ENCODE measurements at places on chromosomes 11 and 22.

DNA sequence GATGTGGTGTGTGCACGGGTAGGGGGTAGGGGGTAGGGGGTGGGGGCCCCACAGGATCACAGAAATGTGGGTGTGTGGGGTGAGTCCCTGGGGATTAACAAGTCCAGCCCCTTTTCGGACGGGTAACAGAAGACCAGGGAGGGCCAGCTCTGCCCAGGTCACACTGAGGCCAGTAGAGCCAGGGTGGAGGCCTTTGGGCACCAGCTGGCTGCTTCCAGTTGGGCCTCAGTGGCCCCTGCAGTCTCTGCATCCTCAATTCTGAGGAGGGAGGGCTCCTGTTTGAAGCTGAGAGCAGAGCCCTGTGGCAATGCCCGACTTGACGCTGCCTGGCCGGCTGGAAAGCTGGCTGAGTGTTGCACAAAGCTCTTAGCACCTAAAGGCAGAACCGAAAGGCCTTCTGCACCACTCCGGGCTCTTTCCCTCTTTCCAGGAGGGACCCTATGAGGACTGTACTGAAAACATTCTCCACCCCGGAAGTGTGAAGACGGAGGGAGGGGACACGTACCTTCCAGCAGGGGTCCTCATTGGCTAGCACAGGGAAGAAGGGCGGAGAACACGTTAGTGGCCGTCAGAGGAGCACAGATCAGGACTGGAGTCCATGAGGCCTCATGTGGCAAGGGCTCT is 120.4 kb downstream of the PHF21B start:
- DNase-seq, result no peak

- no peak for DNase-seq
Measured at GRCh38 chr11:19499026-19499669, 213.5 kb upstream of the NAV2 start.

DNA sequence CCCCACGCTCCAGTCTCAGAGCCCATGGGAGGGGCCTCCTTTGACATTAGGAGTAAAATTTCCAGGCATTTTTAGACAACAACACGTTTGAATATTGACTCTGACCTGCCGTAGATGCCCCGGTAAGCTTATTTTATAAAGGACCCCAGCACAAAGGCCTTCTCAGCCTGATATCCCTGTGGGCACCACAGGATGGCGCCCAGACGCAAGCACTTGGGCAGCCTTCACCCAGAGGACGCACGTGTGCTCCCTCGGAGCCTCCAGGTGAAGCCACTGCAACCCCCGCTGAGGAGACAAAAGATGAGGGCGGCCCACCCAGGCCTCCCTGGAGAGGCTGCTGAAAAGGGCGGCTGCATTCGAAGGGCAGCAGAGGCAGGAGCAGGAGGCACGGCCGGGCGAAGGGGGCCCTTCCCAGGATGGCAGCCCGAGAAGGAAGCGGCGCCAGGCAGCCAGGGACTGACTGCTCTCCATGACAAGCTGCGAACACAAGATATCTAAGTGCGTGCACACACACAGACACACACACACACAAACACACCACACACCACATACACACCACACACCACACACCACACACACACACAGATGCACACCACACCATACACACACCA is 15.2 kb upstream of the TH start:
- DNase-seq, result peak; percentile 49

DNA sequence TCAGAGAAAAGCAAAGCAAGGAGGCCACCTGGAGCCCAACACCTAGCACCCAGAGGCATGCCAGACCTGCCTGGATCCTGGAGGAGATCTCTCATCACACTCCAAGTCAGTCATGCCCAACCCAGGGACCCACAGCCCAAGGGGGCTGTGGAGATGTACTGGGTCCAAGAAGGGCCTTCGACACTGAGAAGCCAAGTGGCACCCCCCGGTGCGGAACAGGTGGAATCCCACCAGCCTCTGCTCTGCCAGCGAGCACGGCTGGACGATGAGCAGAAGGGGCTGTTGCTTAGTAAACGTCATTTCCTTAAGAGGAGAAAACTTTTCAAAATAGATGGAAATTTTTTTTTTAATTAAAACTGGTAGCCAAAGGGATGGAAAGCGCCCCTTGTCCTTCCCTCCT is 171.9 kb upstream of the GRK3 start:
- DNase-seq, result no peak

Measured in inflammatory macrophage (primary cell).